ENCODE measurements at places on chromosomes 5 and 9.

DNA sequence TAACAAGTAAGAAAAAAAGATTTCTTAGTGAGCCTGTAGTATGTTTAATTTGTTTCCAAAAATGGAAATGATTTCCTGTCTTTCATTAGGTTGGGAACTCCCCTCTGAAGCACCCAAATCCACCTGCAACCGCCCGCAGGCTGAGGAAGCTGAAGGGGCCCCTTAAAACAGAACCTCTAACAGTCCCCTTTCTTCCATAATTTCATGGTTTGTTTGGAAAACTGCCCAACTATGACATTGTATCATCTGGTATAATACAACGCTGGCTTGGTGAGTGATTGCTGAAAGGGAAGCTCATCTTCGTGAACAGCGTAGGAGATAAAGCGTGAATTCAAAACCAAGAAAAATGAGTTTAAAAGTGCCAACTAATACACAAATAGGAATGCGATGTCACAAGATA, 215.5 kb downstream of the FSTL4 start:
- no peak for DNase-seq

DNA sequence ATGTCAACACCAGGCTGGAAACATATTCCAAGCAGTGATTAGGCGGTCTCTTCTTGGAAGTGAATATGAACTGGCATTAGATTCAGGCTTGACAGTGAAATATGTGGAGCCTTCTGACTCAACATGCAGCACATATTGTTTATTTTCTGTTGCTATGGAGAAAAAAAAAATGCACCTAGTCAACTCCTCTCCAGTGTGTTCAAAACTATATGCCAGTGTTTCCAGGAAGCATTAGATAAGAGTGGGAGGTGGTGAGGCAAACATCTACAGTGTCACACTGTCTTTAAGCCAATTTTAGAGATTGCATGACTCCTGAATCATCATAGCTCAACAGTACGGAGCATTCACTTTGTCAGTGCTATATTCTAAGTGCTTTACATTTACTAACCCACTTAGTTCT, 117.9 kb downstream of the HCN1 start:
- DNase-seq: no peak

GRCh38 chr5:161637591-161637990, 47.9 kb upstream of the GABRA6 start:
- no peak for DNase-seq

DNA sequence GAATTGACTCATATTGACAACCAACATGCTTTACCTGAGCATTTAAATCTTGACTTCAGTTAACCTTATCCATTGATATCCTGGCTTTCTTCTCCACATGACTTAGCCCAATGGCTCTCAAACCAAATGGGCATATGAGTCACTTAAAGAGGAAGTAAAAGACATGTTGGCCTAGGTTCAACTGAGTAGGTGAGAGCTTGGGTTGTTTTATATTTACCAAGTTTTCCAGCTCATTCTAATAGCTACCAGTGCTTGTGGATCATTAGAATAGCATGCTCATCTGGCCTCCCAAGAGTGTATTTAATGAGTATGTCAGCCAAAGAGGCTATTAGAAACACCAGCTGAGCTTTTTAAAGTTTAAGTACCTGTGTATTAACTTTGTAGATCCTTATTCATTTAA, 1049.0 kb downstream of the PTPRD start:
- no peak for DNase-seq

GRCh38 chr5:180287404-180287803, 4.5 kb downstream of the MAPK9 start:
- DNase-seq: no peak

- DNase-seq: no peak
These were observed 298.7 kb upstream of the KCNN2 start for GRCh38 chr5:114062932-114063867.

DNA sequence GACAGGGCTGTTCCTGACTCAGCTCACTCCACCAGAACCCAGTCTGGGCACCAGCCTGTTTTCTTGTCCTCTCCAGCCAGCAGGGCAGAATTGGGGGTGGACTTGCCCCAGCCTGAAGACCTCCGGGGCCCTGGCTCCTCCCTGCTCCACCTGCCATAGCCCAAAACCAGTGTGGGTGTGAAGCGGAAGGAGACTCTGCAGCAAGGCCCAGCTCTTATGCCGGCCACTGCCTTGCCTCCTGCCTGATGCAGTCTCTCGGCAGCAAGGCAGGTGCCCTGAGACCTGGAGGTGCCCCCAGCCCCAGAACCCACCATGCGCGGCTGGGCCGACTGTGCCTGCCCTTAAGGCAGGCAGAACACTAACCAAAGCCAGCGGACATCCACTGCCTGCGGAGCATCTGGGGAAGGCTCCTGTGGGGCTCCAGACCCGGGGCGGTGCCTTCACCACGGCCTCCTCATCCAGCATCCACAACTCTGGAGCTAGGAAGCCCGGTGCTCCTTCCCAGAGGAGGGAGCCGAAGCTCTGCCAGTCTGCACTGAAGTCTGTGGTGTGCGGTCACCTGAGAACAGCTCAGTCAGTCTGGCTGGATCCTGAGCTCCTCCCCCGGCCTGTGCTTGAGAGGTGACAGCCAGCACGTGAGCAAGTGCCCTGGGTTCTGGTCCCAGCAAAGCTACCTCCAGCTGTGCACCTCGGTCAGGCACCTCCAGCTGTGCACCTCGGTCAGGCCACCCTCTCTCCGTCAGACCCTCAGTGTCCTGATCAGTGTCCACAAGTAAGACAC, 116.7 kb downstream of the ADAMTS2 start:
- no peak for DNase-seq

DNA sequence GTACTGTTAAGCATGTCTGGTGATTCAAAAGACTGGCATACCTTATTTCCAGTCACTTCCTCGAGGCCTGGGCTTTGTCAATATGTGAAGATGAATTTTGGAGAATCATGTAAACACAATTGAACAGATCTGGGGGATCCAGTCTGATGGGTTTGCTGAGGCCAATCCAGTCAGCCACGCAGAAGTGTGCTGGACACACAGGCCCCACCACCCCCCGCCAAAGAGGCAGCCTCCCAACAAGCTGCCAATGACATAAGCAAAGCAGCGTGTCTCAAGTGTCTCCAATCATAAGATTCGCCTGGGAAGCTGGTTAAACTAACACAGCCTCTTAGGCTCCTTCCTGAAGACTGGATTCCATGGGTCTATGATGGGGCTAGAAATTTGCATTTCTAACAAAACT, 192.9 kb upstream of the KLF9 start:
- no peak for DNase-seq

DNA sequence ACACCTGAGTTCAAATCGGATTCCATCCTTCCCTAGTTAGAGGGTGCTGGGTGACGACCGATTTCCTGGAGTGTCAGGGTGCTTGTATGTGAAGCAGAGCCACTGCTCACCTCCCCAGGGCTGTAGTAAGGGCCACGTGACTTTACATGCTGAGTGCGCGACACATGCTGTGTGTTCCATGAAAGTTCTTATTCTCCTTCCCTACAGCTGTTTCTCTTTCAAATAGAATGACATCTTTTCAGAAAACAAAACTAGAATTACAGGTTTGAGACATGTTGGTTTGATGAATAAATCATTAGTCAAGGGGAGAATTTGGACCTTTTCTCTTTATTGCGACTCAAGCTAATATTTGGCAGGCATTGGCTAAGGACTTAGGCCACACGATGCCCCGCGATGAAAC, 113.1 kb downstream of the JMY start:
- no peak for DNase-seq

GRCh38 chr5:98085593-98085992, 687.9 kb upstream of the RGMB start:
- no peak for DNase-seq

DNA sequence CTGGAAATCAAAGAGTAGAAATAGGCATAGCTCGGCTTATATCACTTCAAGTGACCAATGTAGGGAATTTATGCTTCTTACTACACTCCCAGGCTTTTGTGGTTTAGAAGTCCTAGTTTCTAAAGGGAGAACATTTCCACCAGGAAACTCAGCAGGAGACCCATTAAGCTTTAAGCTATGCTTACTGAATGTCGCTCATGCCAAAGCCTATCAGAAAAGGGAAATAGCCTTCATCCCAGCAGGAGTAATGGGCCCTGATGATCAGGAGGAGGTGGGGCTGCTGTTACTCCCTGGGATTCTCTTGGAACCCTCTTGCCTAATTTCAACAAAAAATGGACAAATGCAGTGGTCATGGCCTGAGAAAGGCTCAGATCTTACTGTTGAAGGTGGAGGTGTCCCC, 54.5 kb upstream of the SEMA6A start:
- DNase-seq: no peak

DNA sequence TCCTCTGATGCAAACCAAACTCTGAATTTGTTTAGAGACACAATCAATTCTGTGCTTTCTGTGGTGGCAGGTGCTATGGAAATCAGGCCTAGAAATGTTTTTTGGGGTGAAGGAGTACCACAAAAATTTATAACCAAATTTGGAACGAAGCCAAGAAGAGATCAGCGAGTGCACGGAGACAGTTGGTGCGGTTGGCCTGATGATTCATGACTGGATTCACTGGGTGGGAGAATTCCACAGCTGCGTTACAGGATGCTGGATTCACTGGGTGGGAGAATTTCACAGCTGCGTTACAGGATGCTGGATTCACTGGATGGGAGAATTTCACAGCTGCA, 135.6 kb upstream of the IRX4 start:
- DNase-seq: no peak

DNA sequence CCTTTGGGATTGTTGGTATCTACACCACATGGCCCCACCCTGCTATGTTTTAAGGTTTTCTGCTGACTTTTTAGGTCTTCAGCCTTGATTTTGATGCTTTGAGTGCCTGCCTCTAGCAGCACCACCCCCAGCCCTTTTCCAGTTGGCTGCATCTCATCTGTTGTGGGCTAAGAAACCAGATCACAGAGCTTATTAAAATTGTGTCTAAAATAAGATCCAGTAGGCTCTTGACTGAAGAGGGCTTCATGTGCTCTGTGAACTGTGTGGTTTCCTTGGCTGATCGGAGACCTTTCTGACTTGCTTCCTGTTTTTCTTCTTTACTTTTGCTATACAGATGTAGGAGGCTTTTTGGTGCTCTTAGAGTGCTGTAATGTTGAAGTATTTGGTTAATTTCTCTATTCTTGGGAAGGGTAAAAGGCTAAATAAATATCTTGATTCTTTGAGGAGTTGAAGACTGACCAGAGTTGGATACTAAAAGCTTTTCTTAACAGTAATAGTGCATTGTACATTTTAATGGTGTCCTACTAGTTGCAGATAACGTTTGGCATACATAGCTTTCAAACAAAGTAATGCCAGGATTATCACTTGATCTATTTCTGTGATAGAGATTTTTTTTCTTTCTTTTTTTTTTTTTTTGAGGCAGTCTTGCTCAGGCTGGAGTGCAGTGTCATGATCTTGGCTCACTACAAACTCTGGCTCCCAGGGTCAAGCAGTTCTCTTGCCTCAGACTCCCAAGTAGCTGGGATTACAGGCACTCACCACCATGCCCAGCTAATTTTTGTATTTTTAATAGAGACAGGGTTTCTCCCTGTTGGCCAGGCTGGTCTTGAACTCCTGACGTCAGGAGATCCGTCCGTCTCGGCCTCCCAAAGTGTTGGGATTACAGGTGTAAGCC, 4.5 kb downstream of the UBE2D2 start:
- DNase-seq: peak; percentile 26

GRCh38 chr9:82549174-82549821, 513.6 kb downstream of the RASEF start:
- DNase-seq: no peak

GRCh38 chr5:41722359-41722950, 147.8 kb downstream of the OXCT1 start:
- DNase-seq: no peak

DNA sequence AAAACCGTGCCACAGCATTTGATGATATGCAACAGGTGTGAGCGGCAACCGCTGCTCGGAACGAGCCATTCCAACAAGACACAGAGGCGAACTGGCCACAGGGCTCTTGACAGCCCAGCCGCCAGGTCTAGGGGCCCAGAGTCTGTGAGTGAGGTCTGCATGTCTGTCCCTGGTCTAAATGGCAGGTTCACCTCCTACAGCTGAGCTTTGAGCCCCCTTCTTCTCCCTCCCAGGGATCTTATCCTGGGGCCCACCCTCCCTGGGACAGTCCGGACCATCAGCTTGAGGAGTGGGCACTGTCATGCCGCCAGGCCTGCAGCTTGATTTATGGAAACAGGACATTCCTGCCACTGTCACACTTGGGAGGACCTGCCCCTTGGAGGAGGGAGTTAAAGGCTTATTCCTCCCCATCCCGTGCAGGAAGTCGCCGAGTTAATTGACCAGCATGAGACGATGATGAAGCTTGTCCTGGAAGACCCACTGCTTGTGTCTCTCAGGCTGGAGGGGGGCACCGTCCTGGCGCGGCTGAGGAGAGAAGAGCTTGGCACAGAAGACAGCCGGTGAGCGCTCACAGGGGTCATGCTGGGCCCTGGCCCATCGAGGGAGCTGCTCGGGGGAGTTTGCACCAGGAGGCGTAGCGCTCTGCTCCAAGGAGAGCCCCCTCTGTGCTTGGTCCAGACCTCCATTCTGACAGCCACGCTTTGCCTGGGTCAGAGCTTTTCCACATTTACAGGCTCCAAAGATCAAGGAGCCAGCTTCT, 35.5 kb upstream of the LRRC14B start:
- DNase-seq: no peak

DNA sequence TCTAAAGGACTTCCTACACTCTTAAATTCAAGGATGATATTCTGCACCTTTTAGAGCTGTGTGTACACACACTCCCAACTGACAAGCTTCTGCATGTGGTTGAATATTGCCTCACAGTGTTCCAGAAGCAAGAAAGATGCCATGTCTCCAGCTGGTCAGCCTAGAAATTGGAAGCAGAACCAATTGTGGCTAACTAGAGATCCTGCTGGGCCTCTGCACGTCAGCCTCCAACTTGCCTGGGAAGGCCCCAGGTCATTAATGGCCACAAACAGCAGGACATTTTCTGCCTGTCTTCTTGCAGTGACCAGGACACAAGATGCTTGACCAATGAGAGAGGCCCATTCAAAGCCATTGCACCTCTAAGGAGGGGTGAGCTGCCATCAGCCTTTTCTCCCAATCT, 571.9 kb upstream of the BRINP1 start:
- DNase-seq: no peak

DNA sequence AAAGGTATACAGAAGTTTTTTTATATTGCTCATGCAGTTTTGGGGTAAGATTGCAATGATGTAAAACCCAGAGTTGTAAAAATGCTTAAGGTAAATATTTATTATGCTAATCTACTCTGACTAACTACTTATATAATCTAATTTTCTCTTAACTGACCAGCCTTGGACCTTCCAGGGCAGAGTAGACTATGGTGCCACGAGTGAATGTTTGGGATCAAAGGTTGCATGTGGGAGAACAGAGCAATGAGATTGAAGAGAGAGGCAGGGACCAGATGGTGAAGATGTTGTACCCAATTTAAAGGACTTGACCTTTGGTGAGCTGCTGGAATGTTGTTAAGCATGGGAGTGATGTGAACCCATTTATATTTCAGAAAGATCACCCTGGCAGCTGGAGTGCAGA, 34.8 kb upstream of the PANK3 start:
- no peak for DNase-seq

DNA sequence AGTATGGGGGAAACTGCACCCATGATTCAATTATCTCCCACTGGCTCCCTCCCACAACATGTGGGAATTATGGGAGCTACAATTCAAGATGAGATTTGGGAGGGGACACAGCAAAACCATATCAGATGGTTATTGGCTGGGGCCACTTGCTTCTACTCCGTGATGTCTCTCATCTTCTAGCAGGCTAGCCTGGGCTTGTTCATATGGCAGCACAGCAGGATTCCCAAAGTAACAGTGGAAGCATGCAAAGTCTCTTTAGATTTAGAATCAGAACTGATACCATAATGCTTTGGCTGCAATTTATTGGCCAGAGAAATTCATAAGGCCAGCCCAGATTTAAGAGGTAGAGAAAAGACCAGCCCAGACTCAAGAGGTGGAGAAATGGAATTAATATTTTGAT, 126.2 kb downstream of the PTTG1 start:
- DNase-seq: no peak

Data from activated CD4-positive, alpha-beta T cell treated with anti-CD3 and anti-CD28 coated beads for 4 hours (primary cell).